ENCODE measurements at places on chromosomes 2 and 18.

GRCh38 chr2:23925702-23926289 is 1.1 kb downstream of the ATAD2B start:
- no peak for DNase-seq
- H3K27ac ChIP-seq: peak overlapping the region; percentile 96
- H3K4me3 ChIP-seq: peak overlapping the region; percentile 96
- H3K4me1 ChIP-seq: peaks cover 32% of the 10 kb centered on the region

- peaks cover 27% of the 10 kb centered on the region for H3K27me3 ChIP-seq
- no peak overlapping the region for H3K27ac ChIP-seq
- no peak for DNase-seq
- H3K4me3 ChIP-seq: no peak overlapping the region
Observed at GRCh38 chr2:96945014-96945413, 41.4 kb downstream of the FAM178B start.

DNA sequence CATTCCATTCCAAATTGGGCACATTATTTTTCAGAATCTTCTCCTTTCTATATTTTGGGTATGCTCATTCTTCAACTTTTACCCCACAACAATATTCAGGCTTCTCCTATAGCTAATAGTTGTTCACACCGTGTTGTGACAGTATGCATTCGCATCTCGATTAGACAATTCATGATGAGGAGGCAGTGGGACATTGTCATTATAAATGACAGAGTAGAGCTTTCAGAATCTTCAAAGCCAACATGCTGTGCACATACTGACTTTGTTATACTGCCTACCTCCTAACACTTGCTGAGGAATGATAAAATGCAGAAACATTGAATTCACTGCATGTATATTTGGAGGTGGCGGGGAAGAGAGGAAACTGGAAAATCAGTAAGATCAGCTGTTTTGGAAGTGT is 714.2 kb downstream of the SUCLG1 start:
- no peaks in the 10 kb centered on the region for H3K4me1 ChIP-seq
- H3K27me3 ChIP-seq: peaks cover 7% of the 10 kb centered on the region
- H3K4me3 ChIP-seq: no peak overlapping the region
- peaks cover 7% of the 10 kb centered on the region for H3K36me3 ChIP-seq

GRCh38 chr2:201357221-201357620 is at the start of gene FLACC1:
Gene FLACC1 (minus strand): TSS chr2:201357345. CDS start chr2:201351404, 5,941 bp downstream.
- peak; percentile 39 for DNase-seq
- H3K36me3 ChIP-seq: peaks cover 6% of the 10 kb centered on the region
- peak within 1 kb of the TSS; percentile 14 for H3K4me3 ChIP-seq
- H3K4me1 ChIP-seq: peaks cover 15% of the 10 kb centered on the region

DNA sequence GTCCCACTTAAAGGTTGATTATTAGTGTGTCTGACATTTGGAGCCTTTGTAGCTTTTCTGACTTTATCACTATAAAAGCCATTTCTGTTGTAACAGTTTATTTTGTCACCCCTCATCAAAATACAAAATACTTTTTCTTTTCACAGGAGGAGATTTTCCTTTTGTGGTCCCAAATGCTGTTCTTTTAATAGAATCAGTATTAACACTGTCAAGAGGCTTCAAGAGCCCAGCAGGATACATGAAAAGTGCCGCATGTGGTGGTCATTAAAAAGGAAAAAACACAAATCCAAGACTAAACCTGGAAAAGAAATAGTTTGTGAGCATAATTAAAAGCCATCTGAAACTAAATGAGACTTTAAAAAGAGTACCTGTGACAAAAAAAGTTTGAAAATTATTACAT is 515.7 kb downstream of the DCDC2C start:
- no peak overlapping the region for H3K27ac ChIP-seq
- H3K4me3 ChIP-seq: no peak overlapping the region
- no peaks in the 10 kb centered on the region for H3K36me3 ChIP-seq
- no peaks in the 10 kb centered on the region for H3K4me1 ChIP-seq

DNA sequence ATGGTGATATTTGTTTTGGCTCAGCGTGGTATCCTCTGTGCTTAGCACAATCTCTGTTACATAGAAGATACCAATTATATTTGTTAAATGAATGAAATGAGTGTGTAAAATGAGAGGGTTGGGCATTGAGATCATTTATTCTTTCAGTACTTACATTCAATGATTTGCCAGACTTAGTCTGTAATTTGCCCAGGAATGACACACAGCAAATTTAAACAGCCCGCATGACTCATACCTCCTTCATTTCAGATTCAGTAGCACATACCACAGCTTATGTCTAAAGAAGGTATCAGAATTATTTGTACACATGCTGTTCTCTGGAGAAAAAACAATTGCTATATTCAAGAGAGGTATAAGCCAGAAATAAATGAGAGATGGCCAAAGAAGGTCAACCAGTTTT is 37.0 kb downstream of the KLHL14 start:
- DNase-seq: no peak
- peaks cover 79% of the 10 kb centered on the region for H3K36me3 ChIP-seq
- H3K4me1 ChIP-seq: peaks cover 27% of the 10 kb centered on the region
- H3K27me3 ChIP-seq: peaks cover 6% of the 10 kb centered on the region

GRCh38 chr2:236656166-236656565 is 86.5 kb downstream of the ACKR3 start:
- H3K27ac ChIP-seq: no peak overlapping the region
- no peak for DNase-seq
- H3K27me3 ChIP-seq: peaks cover 9% of the 10 kb centered on the region
- peaks cover 55% of the 10 kb centered on the region for H3K4me1 ChIP-seq

GRCh38 chr2:8317418-8317817 is 364.4 kb upstream of the ID2 start:
- no peak for DNase-seq
- H3K4me1 ChIP-seq: peaks cover 16% of the 10 kb centered on the region
- no peaks in the 10 kb centered on the region for H3K36me3 ChIP-seq
- H3K27me3 ChIP-seq: peaks cover 6% of the 10 kb centered on the region

GRCh38 chr18:574149-574860 is 5.9 kb upstream of the CETN1 start:
- peaks cover 78% of the 10 kb centered on the region for H3K4me1 ChIP-seq
- H3K36me3 ChIP-seq: no peaks in the 10 kb centered on the region
- peak overlapping the region; percentile 29 for H3K4me3 ChIP-seq
- no peak for DNase-seq

GRCh38 chr2:74444498-74445318 is 3.0 kb upstream of the RTKN start:
- H3K27ac ChIP-seq: no peak overlapping the region
- peaks cover 29% of the 10 kb centered on the region for H3K27me3 ChIP-seq
- H3K36me3 ChIP-seq: no peaks in the 10 kb centered on the region
- H3K4me3 ChIP-seq: no peak overlapping the region
- no peak for DNase-seq
- H3K4me1 ChIP-seq: peaks cover 22% of the 10 kb centered on the region

DNA sequence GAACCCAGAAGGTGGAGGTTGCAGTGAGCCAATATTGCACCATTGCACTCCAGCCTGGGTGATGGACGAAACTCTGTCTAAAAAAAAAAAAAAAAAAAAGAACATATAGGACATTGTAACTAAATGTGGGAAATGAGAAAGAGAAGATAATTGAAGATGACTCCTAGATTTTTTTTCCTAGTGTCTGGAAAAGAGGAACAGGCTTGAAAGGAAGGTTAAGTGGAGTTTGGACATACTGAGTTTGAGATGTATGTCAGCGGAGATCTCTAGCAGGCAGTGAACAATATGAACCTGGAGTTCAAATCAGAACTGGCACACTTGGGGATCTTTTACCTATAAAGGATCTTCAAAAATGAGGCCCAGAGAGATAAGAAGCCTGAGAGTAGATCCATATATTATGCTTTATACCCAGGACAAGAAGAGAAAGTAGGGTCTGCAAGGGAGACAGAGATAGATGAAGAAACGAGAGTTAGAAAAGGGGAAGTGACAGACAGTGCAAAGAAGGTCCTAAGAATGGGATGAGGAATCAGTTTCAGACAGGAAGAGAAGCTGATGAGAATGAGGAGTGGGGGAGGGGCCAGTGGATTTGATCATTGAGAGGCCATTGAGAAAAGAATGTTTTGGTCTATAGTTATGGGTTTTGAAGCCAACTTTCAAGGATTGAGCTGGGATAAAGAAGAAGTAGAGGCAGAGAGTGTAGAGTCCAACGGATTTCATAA is 46.9 kb upstream of the CD28 start:
- no peak overlapping the region for H3K4me3 ChIP-seq
- H3K27me3 ChIP-seq: peaks cover 7% of the 10 kb centered on the region
- H3K4me1 ChIP-seq: peaks cover 60% of the 10 kb centered on the region
- peak overlapping the region; percentile 3 for H3K27ac ChIP-seq
- H3K36me3 ChIP-seq: no peaks in the 10 kb centered on the region

GRCh38 chr2:221822416-221822815 is 250.3 kb upstream of the EPHA4 start:
- peaks cover 13% of the 10 kb centered on the region for H3K4me1 ChIP-seq
- no peaks in the 10 kb centered on the region for H3K27me3 ChIP-seq
- no peak overlapping the region for H3K27ac ChIP-seq
- no peak overlapping the region for H3K4me3 ChIP-seq
- no peaks in the 10 kb centered on the region for H3K36me3 ChIP-seq

- no peak overlapping the region for H3K4me3 ChIP-seq
- H3K4me1 ChIP-seq: peaks cover 15% of the 10 kb centered on the region
- H3K36me3 ChIP-seq: no peaks in the 10 kb centered on the region
- no peak overlapping the region for H3K27ac ChIP-seq
- H3K27me3 ChIP-seq: no peaks in the 10 kb centered on the region
Observed at GRCh38 chr2:170464268-170464667, 250.9 kb upstream of the SP5 start.

GRCh38 chr18:8874872-8875271 is 169.5 kb downstream of the MTCL1 start:
- H3K4me3 ChIP-seq: no peak overlapping the region
- H3K27me3 ChIP-seq: peaks cover 5% of the 10 kb centered on the region
- H3K27ac ChIP-seq: no peak overlapping the region
- no peaks in the 10 kb centered on the region for H3K36me3 ChIP-seq
- no peak for DNase-seq

DNA sequence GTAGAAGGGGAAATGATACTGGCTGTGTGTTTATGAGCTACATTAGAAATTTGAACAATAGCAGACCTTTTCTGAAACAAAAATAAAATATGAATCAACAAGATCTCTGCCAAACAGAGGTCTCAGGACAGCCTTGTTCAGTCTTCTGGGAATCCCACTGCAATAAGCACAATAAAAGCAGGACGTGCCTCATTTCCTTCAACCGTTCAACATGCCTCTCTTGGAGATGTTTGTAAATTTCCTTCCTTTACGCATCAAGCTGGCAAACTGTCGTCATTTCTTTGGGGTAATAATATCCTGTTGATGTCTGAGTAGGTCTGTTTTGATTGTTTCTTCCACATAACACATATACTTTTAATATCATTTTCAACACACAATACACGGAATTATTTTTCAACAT is 77.2 kb downstream of the TCF4 start:
- peaks cover 28% of the 10 kb centered on the region for H3K4me1 ChIP-seq
- H3K27ac ChIP-seq: peak overlapping the region; percentile 94
- H3K36me3 ChIP-seq: peaks cover 6% of the 10 kb centered on the region
- no peak for DNase-seq
- H3K27me3 ChIP-seq: no peaks in the 10 kb centered on the region

GRCh38 chr2:157735532-157735931 is 106.9 kb upstream of the ACVR1C start:
- no peaks in the 10 kb centered on the region for H3K4me1 ChIP-seq
- H3K36me3 ChIP-seq: peaks cover 88% of the 10 kb centered on the region
- peaks cover 3% of the 10 kb centered on the region for H3K27me3 ChIP-seq

DNA sequence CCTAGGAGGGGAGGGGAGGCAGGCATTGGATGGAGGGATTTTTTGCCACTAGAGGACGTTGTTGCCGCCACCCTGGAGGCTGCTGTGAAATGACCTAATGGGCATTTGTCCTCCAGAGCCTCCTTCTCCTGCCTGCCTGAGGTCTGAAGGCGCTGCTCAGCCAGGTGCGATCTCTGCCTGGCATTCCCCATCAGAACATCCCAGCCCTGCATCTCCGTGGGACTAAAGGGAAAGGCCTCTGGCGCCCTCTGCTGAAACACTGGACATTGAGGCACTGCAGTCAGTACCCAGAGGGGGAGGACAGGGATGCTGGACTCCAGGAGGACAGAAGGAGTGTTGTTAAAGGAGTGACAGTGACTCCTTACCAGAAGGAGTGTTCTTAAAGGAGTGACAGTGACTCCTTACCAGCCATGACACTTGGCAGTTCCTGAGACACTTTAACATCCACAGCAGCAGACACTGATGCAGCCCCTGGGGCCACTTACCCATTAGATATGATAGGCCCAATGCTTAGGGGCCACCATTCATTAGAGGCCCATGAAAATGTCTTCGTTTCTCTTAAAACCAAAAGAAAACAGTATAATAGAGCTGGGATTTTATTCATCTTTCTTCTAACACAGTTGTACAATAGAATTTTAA is 17.0 kb downstream of the THNSL2 start:
- peaks cover 10% of the 10 kb centered on the region for H3K4me1 ChIP-seq
- no peak overlapping the region for H3K27ac ChIP-seq
- H3K4me3 ChIP-seq: no peak overlapping the region
- H3K27me3 ChIP-seq: peaks cover 11% of the 10 kb centered on the region
- H3K36me3 ChIP-seq: no peaks in the 10 kb centered on the region
- DNase-seq: peak; percentile 81

GRCh38 chr18:55775972-55776371 is 188.0 kb upstream of the TCF4 start:
- peak overlapping the region; percentile 48 for H3K27ac ChIP-seq
- no peaks in the 10 kb centered on the region for H3K36me3 ChIP-seq
- DNase-seq: no peak
- no peak overlapping the region for H3K4me3 ChIP-seq

DNA sequence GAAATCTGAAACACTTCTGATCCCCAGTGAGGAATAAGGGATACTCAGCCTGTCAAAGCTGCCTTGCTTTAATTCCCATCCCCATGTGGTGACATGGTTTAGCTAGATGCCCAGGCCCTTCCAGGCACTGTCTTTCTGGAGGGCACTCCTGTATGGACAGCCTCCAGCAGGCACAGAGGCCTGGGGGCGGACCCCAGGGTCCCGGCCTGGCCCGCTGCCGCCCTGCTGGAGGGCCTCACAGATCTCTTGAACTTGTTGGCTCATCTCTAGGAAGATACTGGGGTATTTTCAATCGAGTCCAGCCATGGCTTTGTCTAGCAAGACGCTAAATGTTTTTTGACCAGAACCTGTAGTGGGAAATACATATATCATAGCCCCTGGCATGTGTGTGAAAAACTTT is 21.0 kb upstream of the CNNM3 start:
- no peaks in the 10 kb centered on the region for H3K36me3 ChIP-seq
- peaks cover 2% of the 10 kb centered on the region for H3K27me3 ChIP-seq
- no peak for DNase-seq
- peaks cover 23% of the 10 kb centered on the region for H3K4me1 ChIP-seq
- H3K27ac ChIP-seq: no peak overlapping the region
- no peak overlapping the region for H3K4me3 ChIP-seq

GRCh38 chr2:175929850-175930249 is 72.2 kb downstream of the LNPK start:
- H3K4me3 ChIP-seq: no peak overlapping the region
- H3K36me3 ChIP-seq: peaks cover 43% of the 10 kb centered on the region
- H3K27me3 ChIP-seq: no peaks in the 10 kb centered on the region
- peaks cover 9% of the 10 kb centered on the region for H3K4me1 ChIP-seq
- peak overlapping the region; percentile 23 for H3K27ac ChIP-seq
- DNase-seq: no peak

Measured in nephron progenitor cell (in vitro differentiated cells).